Thoracic aorta endothelial cell (primary cell): ENCODE measurements at places on chromosomes 5 and 9. TPM values are rescaled to one million over a fixed set of nuclear protein-coding genes. Genes with fewer than 3 reads are reported as not detected.

ITK gene
- not detected in 2 replicates for total RNA-seq

RHOBTB3 gene
- 111 and 213 TPM in 2 replicates for total RNA-seq

RNF183 gene
- not detected in 2 replicates for total RNA-seq

SHISAL2B gene
- total RNA-seq: not detected in 2 replicates

ADAM19 gene
- 19.8 and 20.5 TPM in 2 replicates for total RNA-seq

DMRTA1 gene
- 0.27 and 1.7 TPM in 2 replicates for total RNA-seq

S1PR3 gene
- 22.7 and 25.9 TPM in 2 replicates for total RNA-seq

ARID3C gene
- 0.07 TPM in 1 of 2 replicates, not detected in the other for total RNA-seq

SVEP1 gene
- 0.13 and 0.14 TPM in 2 replicates for total RNA-seq
